ENCODE measurements at places on chromosomes 7 and 10.

- DNase-seq: no peak
These were observed 46.1 kb downstream of the SEPTIN7 start for GRCh38 chr7:35846816-35847412.

DNA sequence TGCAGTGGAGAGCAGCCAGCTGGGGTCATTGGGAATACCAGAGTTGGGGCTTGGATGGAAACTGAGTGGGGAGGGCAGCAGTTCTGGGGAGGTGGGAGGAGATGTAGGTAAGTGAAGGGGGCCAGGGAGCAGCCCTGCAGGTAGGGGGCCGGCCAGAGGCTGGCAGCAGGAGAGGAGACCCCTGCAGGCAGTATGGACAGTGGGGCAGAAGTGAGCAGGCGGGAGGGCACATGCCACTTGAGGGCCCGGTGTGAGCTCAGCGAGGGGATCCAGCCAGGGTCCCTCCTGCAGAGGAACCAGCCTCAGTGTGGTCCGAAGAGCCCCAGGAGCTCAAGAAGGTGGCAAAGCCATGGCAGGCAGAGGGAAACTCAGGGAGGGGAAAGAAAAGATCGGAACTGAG lies 75.4 kb downstream of the WDR11 start:
- no peak for DNase-seq

DNA sequence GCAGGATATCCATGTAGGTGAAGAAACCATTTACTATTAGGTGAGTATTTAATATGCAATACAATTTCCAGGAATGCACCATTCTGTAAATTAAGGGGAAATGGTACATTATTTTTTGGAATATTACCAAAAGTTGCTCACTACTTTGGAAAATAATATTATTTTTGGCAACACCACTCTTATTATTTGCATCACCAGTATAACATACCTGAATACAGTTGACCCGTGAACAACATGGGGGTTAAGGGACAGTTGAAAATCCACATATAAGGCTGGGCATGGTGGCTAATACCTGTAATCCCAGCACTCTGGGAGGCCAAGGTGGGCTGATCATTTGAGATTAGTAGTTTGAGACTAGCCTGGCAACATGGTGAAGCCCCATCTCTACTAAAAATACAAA lies 21.2 kb upstream of the FHIP2A start:
- DNase-seq: no peak

DNA sequence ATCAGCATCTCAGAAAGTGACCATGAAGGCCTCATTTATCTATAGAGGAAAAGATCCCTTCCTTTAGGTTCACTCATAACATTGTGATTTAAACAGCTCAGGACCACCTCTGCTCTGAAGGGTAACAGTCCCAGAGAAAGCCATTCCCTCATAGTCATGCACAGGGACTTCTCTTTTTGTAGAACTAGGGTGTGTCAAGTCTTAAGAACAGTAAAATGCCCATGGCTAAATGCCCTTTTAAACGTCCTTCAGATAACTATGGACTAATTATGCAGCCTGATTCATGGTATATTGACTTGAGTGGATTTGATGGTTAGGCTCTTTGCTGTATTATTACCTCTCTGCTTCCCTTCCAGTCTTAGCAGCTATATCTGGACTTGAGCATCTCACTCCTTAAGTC lies 337.8 kb downstream of the SORCS1 start:
- DNase-seq: no peak

- DNase-seq: no peak
These were observed 9.6 kb downstream of the EMX2 start for GRCh38 chr10:117552156-117552631.

- DNase-seq: no peak
These were observed 39.9 kb upstream of the AGK start for GRCh38 chr7:141511316-141511675.

- peak; percentile 69 for DNase-seq
These were observed 12.0 kb upstream of the GSAP start for GRCh38 chr7:77427996-77428603.

- DNase-seq: peak; percentile 64
These were observed 37.3 kb downstream of the PTPRN2 start for GRCh38 chr7:158550394-158550700.

All from SJSA1 (cell line).